Esophagus (tissue), 2 donors: ENCODE measurements at places on chromosomes 6 and 20. TPM values are rescaled to one million over a fixed set of nuclear protein-coding genes. Genes with fewer than 3 reads are reported as not detected.

Gene GGTLC1
- polyA plus RNA-seq: not detected

Gene XKR7
- polyA plus RNA-seq: not detected

Gene HEY2
- polyA plus RNA-seq: 1.00 TPM

Gene ARFGEF3
- 0.15 TPM for polyA plus RNA-seq

Gene GRIK2
- 0.08 TPM for polyA plus RNA-seq

Gene FGD2
- polyA plus RNA-seq: 4.3 TPM

Gene BMP2
- 1.4 TPM for polyA plus RNA-seq

Gene FAM209A
- polyA plus RNA-seq: 0.31 TPM

Gene GPSM3
- 4.6 TPM for polyA plus RNA-seq

Gene IL20RA
- polyA plus RNA-seq: 5.2 TPM

Gene ZC2HC1B
- 0.08 TPM for polyA plus RNA-seq

Gene ULBP1
- polyA plus RNA-seq: 0.04 TPM

Gene MEP1A
- not detected for polyA plus RNA-seq

Gene ASIP
- not detected for polyA plus RNA-seq

Gene GMPR
- polyA plus RNA-seq: 1.9 TPM

Gene GTSF1L
- not detected for polyA plus RNA-seq

Gene OVOL2
- polyA plus RNA-seq: 4.0 TPM

Gene PROKR2
- not detected for polyA plus RNA-seq

Gene RFX6
- polyA plus RNA-seq: 0.01 TPM

Gene PRDM13
- polyA plus RNA-seq: not detected

Gene TSPO2
- polyA plus RNA-seq: not detected

Gene ULBP3
- 0.61 TPM for polyA plus RNA-seq

Gene MCHR2
- polyA plus RNA-seq: not detected

Gene SNAP25
- polyA plus RNA-seq: 0.06 TPM

Gene PHACTR1
- 0.41 TPM for polyA plus RNA-seq

Gene OR2B6
- not detected for polyA plus RNA-seq

Gene PABPC1L
- polyA plus RNA-seq: 12.1 TPM

Gene HBS1L
- polyA plus RNA-seq: 16.6 TPM

Gene NFATC2
- polyA plus RNA-seq: 0.90 TPM
